ENCODE measurements at places on chromosomes 2 and 18.

DNA sequence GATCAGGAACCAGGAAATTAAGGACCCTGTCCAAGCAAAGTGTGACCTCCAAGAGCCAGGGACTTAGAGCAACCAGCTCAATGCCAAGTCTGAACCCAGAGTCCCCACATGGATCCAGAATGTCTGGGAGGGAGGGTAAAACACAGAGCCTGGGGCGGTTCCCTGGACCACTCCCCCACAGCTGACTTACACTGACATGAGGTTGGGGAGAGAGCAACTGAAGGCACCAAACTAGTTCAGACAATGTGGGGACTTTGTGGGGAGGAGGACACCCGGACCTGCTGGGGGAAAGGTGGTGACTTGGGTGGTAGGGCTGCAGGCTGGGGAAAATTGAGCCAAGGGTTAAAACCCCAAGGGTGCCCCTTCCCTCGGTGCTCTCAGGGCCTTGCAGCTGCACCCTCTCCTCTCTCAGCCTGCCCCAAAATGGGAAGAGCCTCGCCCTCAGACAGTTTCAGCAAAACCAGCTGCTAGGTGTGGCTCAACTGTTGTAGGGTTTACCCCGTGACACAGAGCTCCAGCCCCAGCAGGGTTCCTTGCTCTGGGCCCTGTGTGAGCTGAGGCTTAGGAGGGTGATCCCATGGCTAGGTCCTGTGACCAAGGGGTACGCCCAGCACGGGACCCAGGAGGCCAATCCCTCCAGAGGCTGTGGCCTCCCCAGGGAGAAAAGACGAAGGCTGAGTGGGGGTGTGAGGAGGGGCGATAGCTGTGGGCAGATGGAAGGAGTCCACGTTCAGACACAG, 28.6 kb downstream of the MARCO start:
- DNase-seq: no peak

GRCh38 chr2:15445891-15446562, 115.1 kb downstream of the NBAS start:
- DNase-seq: no peak

- no peak for DNase-seq
These were observed 188.4 kb downstream of the LOXHD1 start for GRCh38 chr18:46468426-46469180.

- no peak for DNase-seq
These were observed 111.7 kb upstream of the RIOK3 start for GRCh38 chr18:23341383-23341782.
